ENCODE measurements at places on chromosomes 1 and 21.

GRCh38 chr1:191222206-191222605, 744.5 kb upstream of the BRINP3 start:
- DNase-seq, result no peak

DNA sequence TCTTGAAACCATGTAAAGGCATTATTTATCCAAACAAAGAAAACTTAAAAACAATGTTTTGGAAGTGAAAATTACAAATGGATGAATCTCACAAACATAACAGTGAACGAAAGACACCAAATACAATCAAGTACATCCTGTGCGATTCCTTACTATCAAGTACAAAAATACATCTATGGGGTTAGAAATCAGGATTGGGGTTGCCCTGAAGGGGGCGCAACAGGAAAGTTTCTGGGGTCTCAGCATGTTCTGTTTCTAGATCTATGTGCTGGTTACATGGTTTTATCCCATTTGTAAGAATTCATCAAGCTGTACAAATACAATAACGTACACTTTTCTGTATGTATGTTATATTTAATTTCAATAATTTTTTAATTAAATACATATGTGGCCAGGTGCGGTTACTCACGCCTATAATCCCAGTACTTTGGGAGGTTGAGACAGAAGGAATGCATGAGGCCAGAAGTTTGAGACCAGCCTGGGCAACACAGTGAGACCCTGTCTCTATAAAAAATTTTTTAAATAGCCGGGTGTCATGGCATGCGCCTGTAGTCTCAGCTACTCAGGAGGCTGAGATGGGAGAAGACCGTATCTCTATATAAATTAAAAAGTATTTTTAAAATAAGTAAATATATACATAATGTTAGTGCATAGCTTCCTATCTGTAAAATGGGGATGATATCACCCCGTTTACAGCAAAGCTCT, 121.5 kb upstream of the SOD1 start:
- DNase-seq, result no peak

GRCh38 chr1:186301448-186301847, 73.6 kb downstream of the TPR start:
- DNase-seq, result no peak

DNA sequence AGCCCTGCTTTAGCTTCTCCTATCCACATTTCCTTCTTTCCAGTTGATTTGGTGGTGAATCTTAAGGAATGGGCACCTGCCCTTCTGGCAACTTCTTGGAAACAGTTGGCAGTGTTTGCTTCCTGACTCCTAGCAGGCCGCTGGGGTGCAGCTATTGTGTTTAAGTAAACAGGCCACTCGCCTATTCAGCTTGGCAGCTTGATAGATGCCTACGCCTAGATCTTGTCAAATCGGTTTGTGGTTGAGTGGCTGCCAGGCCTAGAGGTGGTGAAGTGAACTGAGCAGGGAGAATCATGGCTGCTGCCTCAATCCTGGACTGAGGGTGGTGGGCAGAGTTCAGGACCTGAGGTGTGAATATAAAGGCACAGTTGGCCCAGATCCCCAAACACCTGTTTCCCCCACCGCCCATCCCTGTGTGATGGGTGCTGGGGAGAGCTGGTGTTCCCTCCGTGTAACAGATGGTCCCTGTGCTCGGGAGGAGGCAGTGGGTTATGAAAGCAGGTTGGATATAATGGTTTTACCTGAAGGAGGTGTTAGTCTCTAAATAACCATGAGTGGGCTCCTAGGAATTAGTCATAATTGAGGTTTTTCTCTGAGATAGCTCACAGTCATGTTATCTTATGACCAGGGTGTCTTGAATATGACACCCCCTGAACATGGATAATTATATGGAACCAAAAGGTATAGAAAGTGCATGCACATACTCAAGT, 940 bp upstream of the PLA2G2C start:
- no peak for DNase-seq

DNA sequence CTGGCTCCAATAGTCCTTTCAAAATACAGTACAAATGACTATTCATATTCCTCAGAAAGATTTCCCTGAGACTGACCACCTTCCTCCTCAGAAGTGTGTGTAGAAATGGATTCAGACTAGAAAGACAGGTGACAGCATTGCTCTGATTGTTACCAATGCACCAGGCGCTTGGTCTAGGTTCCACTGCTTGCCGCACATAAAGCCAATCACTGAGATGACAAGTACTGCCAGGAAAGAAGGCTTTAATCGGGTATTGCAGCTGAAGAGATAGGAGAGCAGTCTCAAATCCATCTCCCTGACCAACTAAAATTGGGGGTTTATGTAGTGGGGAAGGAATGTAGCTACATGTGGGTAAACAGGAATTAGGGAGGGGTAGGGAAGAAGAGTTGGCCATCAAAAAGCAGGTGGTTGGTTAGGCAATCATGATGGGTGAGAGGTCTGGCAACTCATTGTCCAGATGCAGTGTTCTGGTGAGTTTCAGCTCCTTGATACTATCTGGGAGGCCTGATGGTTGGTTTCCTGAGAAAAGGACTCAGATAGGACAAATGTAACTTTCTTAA, 98.0 kb downstream of the KCNH1 start:
- DNase-seq, result no peak

DNA sequence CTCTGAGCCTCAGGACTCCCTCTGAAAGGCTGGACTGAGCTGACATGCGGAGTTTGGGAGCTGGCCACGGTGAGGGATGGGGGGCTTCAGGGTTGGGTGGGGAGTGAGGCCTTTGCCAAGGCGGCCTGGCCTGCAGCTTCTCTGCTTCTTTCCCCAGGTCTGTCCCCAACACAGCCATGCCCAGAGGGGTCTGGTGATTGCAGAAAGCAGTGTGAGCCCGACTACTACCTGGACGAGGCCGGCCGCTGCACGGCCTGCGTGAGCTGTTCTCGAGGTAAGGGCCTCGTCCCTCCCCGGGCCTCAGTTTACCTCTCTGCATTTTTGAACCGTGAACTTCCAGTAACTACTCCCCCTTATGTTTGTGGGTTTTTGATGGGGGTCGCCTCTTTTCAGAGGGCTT, 48.6 kb downstream of the TNFRSF8 start:
- DNase-seq, result no peak

DNA sequence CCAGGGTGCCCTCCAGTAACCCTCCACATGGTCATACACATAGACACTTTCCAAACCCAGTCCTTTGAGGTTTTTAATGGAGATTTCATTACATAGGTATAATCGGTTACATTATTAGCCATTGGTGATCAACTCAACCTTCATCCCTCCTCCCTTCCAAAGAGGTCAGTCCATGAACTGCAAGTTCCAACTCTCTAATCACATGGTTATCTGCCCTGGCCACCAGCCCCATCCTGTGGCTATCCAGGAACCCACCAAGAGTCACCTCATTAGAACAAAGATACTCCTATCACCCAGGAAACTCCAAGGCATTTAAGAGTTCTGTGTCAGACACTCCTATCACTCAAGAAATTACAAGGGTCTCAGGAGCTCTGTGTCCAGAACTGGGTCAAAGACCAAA, 12.2 kb downstream of the ATP1A4 start:
- no peak for DNase-seq

- DNase-seq, result no peak
Observed at GRCh38 chr1:226872437-226872836, 2.0 kb downstream of the PSEN2 start.

DNA sequence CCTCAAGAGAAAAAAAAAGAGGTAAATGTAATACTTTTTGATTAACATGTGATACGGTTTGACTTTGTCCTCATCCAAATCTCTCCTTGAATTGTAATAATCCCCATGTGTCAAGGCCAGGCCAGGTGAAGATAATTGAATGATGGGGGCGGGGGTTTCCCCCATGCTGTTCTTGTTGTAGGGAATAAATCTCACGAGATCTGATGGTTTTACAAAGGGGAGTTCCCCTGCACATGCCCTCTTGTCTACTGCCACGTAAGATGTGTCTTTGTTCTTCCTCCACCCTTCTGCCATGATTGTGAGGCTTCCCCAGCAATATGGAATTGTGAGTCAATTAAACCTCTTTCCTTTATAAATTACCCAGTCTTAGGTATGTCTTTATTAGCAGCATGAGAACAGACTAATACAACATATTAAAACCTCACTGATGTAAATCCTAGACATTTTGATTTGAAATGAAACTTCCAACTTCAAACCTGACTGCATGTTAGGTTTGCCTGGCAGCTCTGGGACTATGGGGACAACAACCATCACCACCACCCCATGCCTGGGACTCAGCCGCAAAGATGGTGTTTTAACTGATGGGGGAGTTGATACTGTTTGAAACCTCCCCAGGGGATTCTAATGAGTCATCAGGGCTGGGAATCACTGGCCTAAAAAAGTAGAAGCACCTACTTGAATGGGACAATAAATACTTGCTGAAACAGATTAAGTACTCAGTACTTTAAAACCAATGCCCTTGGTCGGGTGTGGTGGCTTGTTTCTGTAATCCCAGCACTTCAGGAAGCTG, 32.8 kb upstream of the BACH1 start:
- no peak for DNase-seq

- no peak for DNase-seq
Observed at GRCh38 chr1:162279136-162279498, 97.5 kb downstream of the SPATA46 start.

DNA sequence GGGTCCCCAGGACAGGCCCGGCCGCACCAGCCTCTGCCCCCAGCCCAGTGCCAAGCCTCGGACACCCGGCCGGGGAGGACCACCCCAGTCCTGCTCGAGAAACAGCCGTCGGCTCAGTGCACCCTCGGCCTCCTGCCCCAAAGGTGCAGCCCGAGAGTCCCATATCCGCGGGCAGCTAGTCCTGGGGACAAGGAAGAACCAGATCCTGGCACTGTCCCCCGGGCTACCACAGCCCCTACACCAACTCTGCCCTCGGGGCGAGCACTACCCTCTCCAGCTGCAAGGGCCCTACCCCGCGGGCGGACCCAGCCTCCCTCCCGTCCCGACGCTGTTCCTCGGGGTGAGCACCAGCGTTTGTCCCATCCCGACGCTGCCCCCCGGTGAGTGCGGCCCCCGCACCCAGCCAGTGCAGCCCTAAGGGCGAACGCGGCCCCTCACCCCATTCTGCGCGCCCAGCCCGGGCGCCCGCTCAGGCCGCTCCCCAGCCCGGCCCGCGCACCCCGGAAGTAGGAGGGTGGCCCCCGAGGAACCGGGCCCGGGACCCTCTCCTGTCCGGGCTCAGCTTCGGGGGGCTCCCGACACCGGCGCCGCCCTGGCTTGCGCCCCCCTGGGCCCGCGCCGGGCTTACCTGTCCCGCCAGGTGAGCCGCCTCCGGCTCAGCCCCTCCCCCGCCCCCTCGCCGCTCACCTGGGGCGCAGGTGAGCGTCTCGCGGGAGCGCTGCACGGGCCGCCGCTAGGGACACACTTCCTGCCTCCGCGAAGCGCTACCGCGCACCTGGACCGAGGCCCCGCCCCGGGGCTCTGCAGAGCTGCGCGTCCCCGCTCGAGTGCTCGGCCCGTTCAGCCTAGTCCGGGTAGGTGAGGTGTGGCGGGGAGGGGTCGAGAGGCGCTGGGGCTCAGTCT, at the start of gene KDF1:
Gene KDF1 (minus strand): TSS at position 747 of the 903 bp plus-strand sequence. CDS start 8,088 bp downstream, outside the sequence.
- DNase-seq, result no peak

DNA sequence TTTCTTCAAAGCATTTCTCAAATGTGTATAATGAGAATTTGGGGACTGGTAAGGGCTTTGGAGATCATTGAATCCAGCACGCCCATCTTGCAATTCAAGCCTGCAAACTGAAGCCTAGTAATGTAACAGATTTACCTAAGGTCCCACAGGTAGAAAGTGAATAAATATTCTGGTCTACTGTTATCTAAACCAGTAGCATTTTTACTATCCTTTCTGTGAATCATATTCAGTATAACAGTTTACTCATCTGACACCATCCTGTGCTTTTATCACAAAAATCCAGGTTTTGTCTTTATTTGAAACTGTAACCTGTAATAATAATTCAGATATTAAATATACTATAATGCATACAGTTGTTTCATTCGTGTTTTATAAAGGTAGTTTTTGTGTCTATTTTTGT, 17.4 kb downstream of the KCNA3 start:
- DNase-seq, result no peak

DNA sequence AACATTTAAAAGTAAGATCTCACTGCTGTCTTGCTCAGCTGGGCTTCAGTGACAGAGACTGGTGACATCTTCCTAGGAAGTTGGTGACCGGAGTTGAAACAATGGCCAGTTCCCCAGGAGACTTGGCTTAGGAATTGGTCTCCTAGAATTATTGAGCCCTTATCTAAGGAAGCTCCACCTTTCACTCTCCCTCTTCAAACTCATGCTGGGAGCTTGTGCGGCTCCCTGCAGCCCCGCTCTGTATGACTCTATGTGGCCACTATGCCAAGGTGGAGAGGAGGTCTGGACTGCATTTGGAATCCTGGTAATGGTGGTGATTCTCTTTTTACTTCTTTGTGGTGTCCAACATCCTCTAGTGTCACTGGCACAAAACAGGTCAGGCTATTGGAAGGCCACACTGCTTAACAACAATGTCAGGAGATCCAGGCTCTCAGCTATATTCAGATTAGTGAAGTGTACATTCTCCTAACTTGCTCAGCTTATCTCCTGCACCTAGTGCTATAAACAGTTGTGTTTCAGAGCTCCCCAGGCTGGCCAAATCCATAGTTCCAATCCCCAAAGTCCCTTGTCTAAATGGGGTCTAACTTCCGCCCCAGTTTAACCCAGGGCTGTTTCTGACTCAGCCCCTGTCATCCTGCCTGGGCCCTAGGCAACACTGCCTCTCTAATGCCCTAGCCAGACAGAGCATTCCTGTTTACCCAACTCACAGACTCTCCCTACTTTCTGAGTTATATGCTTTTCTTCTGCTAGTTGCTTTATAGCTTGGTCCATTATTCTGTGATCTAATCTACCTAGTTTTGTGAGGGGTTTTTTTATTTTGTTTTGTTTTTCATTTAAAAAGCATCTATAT, 18.3 kb downstream of the ATP2B4 start:
- DNase-seq, result no peak

- DNase-seq, result no peak
Observed at GRCh38 chr21:35801391-35801790, 258.9 kb downstream of the SETD4 start.

DNA sequence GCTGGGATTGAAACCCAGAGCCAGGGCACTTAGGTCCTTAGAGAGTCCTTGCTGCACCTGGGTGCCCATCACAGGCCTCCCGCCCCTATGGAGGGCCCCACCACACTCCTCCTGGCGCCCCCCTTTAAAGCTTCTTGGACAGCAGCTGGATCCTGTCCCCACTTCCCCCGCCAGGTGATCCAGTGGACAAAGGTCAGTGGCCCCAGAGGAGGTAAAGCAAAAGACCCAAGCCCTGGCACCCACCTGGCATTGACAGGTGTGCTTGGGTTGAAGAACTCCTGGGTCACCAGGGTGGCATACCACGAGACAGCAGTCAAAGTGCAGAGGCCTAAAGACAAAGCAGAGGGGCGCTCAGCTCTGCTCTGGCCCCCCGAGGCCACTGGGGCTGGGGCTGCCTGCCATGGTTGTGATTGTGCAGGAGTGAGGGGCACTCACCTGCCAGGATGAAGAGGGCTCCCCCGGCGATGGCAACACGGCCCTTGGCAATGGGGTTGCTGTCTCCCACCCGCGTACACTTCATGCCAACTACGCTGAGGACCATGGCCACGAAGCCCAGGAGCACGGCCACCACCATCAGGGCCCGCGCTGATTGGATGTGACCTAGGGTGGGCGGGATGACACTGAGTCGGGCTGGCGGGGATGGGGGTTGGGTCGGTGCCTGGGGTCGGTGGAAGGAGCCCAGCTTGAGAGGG, 1.9 kb downstream of the CLDN19 start:
- DNase-seq, result no peak

- DNase-seq, result no peak
Observed at GRCh38 chr21:42102076-42102475, 31.0 kb downstream of the UMODL1 start.
